ENCODE measurements at places on chromosomes 5 and 9. TPM values are rescaled to one million over a fixed set of nuclear protein-coding genes. Genes with fewer than 3 reads are reported as not detected.
A peak's percentile ranks its signal among the peaks of the same experiment; 100 is the strongest.

SPATA31D4 gene
- not detected for total RNA-seq

DNA sequence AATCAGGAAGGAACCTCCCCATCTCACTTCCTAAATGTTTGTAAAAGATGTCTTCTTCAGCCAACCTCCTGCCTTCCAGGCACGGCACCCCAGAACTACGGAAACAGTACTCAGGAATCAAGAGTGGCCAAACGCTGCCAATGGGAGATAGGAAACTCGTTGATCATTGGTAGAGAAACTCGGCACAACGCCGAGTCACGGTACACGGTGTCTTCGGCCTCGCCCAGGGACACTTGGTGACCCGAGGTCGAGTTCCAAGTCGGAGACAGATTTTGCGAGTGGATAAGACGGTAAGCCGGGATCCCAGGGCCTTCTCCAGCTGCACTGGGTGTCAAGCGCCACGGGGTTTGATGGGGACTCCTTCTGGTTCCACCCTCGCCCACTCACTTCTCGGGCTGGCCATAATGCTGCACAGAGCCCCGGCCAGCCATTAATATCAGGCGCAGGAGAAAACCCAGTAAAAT lies 343 bp downstream of the KIAA0825 start:
- DNase-seq: peak; percentile 24

DNA sequence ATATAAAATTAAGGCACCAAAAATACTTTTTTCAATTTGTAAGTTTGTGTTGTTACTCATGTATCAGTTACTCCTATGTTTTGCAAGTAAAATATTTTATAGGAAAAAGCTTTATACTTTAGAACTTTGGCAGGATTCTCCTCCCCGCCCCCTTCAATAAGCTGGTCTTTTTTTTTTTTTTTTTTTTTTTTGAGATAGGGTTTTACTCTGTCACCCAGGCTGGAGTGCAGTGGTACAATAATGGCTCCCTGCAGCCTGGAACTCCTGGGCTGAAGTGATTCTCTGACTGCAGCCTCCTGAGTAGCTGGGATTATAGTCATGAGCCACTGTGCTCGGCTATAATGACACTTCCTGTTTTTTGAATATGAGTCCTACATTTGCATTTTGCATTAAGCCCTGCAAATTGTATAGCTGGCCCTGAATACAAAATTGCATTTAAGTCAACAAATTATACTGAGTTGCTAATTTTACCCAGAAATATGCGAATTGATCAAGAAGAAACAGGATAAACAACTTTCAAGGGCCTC lies 192.9 kb downstream of the PIK3R1 start:
- DNase-seq: no peak

OTULINL gene
- total RNA-seq: 11.0 TPM

LHX6 gene
- 7.9 TPM for total RNA-seq

- no peak for DNase-seq
These were observed 82.4 kb downstream of the ZNF618 start for GRCh38 chr9:113958556-113958955.

GRCh38 chr5:123813264-123813663 lies 301.3 kb downstream of the CSNK1G3 start:
- no peak for DNase-seq

DNA sequence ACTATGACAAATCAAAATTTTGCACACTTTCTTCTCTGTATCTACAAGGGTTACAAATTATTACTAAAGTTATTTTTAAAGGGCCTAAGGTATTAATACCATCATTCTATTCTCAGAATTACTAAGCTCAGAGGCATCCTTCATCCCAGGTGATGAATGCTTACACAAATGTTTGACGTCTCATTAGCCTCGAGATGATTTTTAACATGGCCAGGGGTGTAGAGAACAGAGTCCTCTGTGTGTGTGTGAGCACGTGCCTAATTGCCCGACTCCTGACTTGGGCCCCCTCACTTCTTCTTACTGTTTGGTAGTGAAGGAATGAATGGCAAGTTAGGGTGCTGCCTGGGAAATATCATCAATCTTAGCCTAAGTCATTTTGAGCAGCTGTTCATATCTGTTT lies 221.1 kb downstream of the ENC1 start:
- no peak for DNase-seq

GRCh38 chr9:14941501-14942405 lies 31.5 kb upstream of the FREM1 start:
- no peak for DNase-seq

DNA sequence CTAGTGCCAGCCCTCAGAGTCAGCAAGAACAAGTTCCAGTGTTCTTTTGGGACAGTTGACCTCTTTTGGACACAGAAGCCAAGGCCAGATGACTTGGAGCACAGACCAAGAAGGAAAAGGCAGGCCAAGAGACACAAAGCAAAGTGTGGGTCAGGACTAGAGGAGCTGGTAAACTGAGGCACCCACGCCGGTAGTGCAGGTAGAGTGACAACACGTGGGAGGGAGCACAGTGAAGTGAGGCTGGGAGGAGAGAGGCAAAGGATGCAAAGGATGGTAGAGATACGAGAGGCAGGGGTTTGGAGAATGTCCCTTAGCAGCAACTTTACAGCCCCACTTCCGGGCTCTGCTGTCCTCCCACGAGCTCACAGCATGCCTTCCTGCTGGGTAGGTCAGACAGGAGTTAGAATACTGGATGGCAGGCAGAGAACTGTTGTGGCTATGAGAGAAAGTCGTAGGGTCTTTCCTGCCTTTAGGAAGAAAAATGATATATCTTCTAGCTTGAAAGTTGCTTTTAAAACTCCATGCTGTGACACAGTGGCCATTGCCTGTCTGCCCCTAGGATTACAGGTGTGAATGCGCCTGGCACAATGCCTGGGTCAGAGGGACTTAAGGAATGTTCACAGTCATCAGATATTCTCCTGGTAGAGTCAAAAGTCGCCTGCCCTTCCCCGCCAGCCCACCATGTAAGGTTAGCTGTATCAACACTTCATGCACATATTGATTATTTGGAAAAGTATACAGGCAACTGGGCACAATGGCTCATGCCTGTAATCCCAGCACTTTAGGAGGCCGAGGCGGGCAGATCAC lies 97.9 kb downstream of the PDE8B start:
- DNase-seq: no peak

DNA sequence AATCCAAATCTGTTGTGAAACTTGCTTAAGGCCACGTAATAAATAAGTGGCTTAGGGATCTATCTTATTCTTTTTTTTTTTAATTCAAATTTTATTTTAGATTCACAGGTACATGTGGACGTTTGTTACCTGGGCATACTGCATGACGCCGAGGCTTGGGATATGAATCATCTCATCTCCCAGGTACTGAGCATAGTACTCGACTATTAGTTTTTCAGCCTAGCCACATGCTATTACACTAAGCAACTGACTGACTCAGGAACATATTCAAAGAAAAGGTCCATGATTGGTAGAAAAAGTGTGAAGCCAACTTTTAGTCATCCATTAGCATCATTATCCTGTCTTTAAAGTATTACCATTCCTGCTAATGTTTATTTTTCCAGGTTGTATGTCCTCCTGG lies 1103.5 kb upstream of the DMAC1 start:
- DNase-seq: no peak

DNA sequence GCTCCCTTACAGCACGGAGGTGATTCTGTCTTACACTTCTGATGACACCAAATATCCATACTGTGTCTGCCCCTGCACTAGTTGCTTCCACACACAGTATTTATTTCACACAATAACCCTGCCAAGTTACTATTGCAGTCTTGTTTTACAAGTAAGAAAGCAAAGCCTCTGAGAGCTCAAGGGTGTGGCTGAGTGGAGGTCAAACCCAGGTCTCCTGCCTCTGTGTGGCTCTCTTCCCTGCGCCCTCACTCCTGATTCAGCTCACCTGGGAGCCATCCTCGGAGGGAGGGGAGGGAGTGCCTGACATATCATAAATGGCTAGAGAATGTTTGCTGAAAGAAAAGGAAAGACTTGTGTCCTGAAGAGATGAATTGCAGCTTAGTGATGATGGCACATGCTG lies 41.0 kb downstream of the MVB12B start:
- no peak for DNase-seq

GRCh38 chr5:65766781-65767180 lies 44.8 kb downstream of the NLN start:
- no peak for DNase-seq

DNA sequence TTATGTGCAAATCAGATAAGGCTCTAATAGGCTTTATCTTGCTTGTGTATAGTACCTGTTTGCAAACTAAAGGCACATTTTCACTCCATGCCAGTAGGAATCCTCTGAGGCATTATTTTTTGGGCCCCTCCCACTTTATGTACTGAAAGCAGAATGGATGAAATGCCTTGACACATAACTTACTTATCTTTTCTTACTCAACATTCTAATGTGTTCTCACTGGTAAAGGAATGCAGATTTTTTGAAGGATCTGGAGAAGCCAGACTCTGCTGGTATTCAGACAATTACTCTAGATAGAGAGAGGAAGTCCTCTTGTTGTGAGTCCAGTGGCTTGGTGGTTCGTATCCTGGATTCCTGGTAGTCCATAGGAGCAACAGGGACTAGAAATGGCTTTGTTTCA lies 336.7 kb downstream of the CCDC171 start:
- no peak for DNase-seq

GRCh38 chr5:59565551-59565950 lies 328.0 kb downstream of the PDE4D start:
- DNase-seq: no peak

GRCh38 chr9:35287987-35288632 lies 126.3 kb downstream of the UNC13B start:
- no peak for DNase-seq

- DNase-seq: no peak
These were observed 2.5 kb upstream of the LPCAT1 start for GRCh38 chr5:1526190-1526631.

GRCh38 chr5:6868575-6869215 lies 155.5 kb downstream of the TENT4A start:
- DNase-seq: no peak

UGT3A1 gene
- total RNA-seq: not detected

DNA sequence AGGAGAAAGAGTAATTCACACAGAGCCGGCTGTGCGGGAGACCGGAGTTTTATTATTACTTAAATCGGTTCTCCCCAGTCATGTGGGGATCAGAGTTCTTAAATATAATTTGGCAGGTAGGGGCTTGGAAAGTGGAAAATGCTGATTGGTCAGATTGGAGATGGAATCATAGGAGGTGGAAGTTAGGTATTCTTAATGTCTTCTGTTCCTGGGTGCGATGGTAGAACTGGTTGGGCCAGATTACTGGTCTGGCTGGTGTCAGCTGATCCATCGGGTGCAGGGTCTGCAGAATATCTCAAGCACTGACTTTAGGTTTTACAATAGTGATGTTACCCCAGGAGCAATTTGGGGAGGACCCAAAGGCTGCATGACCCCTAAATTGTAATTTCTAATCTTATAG lies 4.6 kb upstream of the CERCAM start:
- no peak for DNase-seq

DNA sequence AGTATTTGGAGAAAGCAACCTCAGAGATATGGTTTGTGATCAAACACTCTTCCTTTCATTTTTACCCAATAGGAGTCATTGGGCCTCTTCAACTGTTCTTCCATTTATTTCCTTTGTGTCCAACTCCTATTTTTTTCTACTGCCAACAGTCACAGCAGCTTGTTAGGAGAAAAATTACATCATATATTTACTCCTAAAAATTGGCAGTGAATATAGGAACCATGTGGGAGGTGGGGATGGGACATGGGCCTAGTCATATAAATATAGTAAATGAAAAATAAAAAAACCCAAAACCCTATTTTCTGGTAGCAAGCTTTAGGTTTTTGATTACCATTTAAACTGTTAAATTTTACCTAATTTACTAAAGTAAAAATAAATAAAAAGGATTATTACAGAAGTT lies 134.9 kb upstream of the MPDZ start:
- no peak for DNase-seq

WHRN gene
- total RNA-seq: 3.0 TPM

DNA sequence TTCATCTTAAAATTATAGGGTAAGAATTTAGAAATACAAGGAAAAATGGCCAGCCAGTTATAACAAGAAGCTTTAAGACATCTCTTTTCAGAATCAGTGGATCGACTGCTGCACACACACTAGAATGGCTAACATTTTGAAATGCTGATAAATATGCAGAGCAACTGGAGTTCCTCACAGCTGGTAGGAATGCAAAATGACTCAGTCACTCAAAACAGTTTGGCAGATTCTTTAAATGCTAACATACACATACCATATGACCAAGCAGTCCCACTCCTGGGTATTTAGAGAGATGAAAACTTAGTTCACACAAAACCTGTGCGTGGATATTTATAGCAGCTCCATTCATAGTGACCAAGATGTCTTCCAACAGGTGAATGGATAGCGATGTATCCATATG lies 23.2 kb upstream of the PSAT1 start:
- no peak for DNase-seq

GRCh38 chr5:156515121-156515520 lies 188.2 kb downstream of the SGCD start:
- no peak for DNase-seq
